ENCODE measurements at places on chromosomes 5 and 9. TPM values are rescaled to one million over a fixed set of nuclear protein-coding genes. Genes with fewer than 3 reads are reported as not detected.
A peak's percentile ranks its signal among the peaks of the same experiment; 100 is the strongest.

Gene PDE6A
- total RNA-seq: 0.05 TPM

Gene SPAAR
- 1.8 TPM for total RNA-seq

Gene FRRS1L
- total RNA-seq: 4.6 TPM

Gene FBP1
- 0.72 TPM for total RNA-seq

Gene TAL2
- total RNA-seq: not detected

Gene SEMA5A
- total RNA-seq: 4.7 TPM

Gene SPATA31C1
- total RNA-seq: not detected

Gene CCDC192
- not detected for total RNA-seq

Gene SCGB3A2
- total RNA-seq: not detected

Gene TMEM252
- total RNA-seq: not detected

Gene C6
- total RNA-seq: 1.7 TPM

DNA sequence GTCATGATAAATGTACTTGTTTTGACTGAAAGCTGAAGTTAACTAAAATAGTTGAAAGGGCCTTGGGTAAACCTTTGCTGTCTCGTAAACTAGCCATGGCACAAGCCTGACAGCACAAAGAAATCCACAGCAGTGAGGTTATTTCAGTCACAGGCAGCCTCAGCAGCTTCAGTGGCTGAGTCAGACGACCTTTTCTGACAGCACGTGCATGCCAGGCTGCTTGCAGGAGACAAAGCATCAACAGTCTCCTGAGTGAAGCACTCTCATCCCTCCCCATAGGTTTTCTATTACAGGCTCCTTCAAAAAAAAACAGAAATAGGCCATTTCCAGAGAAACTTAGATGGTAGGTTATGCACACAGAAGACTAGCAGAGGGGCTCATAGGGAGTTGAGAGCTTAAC is 34.6 kb downstream of the OXCT1 start:
- peak; percentile 78 for ATAC-seq

DNA sequence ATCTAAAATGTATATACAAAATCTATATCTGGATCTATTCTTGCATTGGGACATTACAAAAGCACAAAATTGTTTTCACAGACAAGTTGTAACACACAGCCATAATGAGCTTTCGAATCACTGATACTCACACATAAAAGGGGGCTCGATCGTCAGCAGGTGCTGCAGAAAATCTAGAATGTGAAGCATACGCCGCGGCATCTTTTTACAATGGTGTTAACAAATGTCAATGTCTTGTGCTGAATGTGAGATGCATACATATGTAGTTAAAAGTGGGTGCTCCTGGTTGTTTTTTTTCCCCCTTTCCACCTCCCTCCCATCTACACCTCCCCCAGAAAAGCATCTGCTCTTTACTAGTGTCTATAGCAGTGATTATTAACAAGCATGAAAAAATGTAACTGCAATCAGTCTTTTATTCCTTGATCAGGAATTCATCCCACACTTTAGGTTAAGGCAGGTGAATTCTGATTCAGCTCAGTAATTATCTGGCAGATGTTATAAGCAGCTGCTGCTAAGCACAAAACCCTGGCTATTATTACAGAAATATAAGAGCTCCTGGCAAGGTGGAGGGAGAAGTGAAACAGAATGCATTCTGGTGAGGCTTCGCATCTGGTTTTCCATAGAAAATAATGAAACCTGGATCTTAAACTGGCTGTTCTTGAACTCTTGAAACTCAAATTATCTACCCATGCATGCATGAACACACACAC is 114.1 kb downstream of the MPDZ start:
- ATAC-seq: no peak

GRCh38 chr5:1943481-1943880 is 60.8 kb upstream of the IRX4 start:
- ATAC-seq: no peak

- no peak for ATAC-seq
Observed at GRCh38 chr5:54889826-54890225, 95.6 kb downstream of the ESM1 start.

DNA sequence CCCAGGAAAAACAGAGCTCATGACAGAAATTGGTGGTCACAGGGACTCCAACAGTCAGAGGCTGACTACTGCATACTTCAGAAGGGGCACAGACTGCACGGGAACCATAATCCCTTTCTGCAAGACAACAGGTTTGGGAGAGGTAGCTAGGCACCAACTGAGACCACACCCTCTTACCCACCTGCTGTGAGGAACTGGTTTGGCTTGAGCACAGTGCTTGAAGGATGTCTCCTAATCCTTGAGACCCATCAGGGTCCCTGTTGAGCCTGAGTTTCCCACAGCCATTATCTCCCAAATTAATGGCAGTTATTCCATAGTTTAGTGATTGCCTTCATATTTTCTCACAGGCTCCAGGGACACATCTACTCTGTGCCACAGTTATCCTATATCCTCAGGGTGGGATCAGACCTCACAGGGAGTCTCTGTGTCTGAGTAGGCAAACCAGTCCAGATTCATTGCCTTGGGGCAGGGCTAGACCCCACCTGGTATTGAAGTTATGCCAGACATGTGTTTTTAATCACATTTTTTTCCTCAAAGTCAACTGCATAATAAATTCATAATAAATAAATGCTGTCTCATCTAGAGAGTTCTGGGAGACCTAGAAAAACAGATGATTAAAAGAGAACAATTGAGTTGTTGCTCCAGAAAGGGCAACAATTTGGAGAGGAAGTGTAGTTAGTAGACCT is 9.3 kb upstream of the CAST start:
- ATAC-seq: no peak

DNA sequence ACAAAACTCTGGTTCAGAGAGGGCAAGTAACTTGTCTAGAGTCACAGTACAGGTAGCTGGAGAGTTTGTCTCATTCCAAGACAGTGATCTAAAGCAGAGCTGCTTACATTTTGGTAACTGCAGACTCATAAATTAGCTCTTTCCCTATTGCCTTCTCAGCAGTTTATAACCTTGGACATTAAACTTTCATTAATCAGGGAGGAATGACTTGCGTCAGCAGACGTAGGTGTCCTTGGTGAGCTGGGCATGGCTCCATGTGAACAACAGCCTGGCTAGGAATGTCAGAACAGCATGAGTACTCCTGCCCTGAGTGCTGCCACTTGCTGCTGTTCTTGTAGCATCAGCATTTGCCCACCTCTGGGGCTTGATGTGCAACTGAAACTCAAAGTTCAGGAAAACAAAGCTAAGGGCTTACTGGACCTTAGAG is 2.2 kb upstream of the ALDOB start:
- ATAC-seq: peak; percentile 78

GRCh38 chr5:90802474-90803317 is 244.1 kb downstream of the ADGRV1 start:
- ATAC-seq: no peak

- no peak for ATAC-seq
Observed at GRCh38 chr9:23556459-23556858, 269.6 kb downstream of the ELAVL2 start.

All from gastroesophageal sphincter (tissue), 4 donors.